ENCODE measurements at places on chromosomes 1 and 21.

- no peak for DNase-seq
These were observed 18.7 kb upstream of the LRRC47 start for GRCh38 chr1:3814771-3815561.

DNA sequence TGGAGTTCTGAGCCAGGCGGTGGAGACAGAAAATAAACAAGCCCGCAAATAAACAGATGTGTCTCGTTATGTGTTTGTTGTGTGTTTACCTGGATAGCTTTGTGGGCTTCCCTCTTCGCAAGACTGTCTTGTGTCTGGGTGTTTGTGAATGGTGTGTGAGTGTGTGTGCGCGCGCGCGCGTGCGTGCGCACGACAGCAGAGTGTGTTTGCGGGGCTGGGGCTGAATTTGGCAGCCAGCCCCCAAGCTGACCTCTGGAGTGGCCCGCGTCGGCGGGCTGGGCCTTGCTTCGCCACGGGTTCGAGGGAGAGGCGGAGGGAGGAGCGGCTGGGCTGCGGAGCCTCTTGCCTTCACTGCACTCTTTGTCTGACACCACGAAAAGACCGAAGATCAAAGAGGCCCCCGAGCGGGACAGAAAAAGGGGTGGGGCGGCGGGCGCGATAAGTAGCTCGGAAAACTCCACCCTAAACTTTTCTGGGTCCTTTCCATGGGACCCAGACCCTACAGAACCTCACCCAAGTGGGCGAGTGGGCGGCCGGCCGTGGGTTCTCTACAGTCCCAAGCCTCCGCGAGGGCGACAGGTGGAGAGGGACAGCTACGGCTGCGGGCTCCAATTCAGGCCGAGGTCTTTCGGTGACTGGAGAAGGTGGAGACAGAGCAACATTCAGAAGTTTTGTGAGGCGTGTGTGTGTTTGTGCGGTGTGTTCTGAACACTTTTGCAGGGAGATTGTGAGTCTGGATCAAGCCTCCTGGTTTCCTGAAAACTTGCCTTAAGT lies 14.5 kb downstream of the PAX7 start:
- DNase-seq, result no peak

DNA sequence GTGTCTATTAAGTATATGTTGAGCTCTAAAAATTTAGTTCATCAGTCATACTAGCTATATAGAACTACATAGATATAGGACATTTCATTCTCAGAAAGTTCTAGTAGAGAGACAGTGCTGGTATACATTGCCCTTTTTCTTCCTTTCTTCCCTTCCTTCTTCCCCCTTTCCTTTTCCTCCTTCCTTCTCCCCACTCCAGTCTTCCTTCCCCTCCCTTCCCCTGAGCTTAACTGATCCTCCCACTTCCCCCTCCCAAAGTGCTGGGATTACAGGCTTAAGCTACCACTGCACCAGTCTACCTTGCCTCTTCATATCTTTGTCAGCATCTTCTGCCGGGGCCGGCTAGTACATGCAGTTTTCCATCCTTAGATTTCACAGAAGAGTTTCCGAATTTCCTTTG lies 12.1 kb downstream of the THRAP3 start:
- DNase-seq, result no peak

- no peak for DNase-seq
These were observed 5.6 kb upstream of the RGS4 start for GRCh38 chr1:163063610-163064009.

GRCh38 chr1:162397943-162398560 lies 13.9 kb downstream of the SH2D1B start:
- DNase-seq, result no peak

DNA sequence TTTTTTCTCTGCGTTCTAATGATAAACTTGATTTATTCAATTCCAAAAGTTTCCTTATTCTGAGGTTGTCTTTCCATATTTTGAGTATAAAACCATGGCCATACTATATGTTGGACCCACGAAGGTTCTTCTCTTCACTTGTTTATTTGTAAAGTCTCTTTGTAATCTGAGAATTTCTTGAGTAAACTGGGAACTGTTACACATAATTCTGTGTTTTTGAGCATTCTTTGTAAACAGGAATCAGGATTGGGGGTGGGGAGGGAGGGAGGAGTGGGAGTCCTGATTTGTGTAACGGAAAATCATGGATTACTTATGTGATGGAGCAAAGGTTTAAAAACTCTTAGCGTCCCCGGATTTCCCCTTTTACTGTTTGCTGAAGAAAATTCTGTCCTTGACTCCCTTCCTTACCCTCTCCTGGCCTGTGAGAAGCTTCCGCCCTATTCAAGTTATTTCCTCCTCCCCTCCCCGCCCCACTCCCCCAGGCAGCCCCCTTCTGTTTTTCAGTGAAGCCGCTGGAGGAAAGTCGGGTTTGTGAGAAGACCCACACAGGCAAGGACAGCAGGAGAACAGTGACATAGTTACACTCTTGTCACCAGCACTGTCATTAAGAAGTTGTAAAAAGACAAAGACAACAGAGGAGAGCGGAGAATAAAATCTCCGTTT lies 6.4 kb upstream of the NBPF11 start:
- no peak for DNase-seq

- no peak for DNase-seq
These were observed 20.3 kb downstream of the ZYG11A start for GRCh38 chr1:52862666-52863458.

GRCh38 chr1:198907423-198907746 lies 268.5 kb downstream of the PTPRC start:
- no peak for DNase-seq

- DNase-seq, result no peak
These were observed 3.9 kb upstream of the TNFRSF4 start for GRCh38 chr1:1217621-1218523.

DNA sequence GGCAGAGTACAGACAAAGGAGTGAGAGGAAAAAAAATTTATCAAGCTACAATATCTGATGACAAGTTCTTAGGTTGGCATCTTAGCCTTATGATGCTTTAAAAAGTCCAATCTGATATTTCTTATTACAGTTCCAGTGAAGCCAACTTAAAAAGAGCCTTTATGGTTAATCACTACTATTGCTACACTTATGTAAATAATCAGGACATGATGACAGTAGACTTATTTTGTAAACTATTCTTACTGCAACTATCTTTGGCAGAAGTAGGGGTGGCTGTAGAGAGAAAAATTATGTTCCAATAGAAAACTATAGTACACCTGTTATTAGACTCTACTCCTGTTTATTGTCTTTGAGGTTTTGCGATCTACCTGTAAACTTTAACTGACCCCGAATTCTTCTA lies 25.8 kb upstream of the NUF2 start:
- no peak for DNase-seq
